ENCODE measurements at places on chromosomes 16 and 17.

GRCh38 chr16:49019081-49019633 lies 262.5 kb downstream of the CBLN1 start:
- no peak for DNase-seq

DNA sequence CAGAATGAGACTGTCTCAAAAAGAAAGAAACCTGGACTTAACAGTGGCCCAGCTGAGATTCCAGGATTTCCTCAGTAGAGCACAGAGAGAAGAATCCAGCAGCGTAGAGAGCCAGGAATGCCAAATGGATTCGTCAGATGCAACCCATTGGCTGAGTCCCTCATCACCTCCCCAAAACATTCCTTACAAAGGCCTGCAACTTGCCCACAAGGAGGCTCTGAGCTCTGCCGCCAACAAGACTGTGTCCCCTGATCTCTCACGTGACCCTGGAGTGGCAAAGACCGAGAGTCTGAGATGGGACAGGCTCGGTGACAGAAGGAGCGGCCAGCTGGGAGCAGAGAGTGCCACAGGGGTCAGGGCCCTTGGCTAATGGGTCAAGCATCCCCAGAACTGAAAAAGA lies 6.9 kb upstream of the CHMP6 start:
- peak; percentile 92 for DNase-seq

- DNase-seq, result no peak
Measured at GRCh38 chr17:27244011-27244410, 49.9 kb upstream of the WSB1 start.

DNA sequence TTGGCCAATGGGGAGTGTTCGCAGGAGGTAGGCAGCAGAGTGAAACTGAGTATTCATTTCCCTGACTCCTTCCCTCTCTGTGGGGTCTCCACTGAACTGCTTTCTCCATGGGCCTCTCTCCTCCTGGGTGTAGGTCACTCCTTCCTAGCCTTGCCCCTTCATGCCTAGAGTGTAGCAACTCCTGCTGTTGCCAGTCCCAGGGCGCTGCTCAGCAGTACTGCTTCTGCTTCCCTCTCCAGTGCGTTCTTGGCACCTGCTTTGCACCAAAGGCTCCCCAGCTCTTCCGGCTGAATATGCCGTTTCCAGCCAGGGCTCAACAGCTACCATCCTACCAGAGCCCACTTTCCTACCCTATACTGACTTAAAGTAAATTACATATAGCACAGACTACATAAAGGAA lies 92.2 kb downstream of the MAF start:
- DNase-seq, result no peak

DNA sequence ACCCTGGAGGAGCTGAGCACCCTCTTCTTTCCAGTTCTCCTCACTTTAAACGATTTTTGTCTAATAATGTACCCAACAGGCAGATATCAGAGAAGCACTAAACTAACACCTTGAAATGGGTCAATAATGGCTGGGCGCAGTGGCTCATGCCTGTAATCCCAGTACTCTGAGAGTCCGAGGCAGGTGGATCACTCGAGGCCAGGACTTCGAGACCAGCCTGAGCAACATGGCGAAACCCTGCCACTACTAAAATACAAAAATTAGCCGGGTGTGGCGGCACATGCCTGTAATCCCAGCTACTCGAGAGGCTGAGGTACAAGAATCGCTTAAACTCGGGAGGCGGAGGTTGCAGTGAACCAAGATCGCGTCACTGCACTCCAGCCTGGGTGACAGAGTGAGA lies 57.4 kb downstream of the ZFHX3 start:
- no peak for DNase-seq

GRCh38 chr16:1089822-1090619 lies 6.0 kb downstream of the C1QTNF8 start:
- DNase-seq, result no peak

DNA sequence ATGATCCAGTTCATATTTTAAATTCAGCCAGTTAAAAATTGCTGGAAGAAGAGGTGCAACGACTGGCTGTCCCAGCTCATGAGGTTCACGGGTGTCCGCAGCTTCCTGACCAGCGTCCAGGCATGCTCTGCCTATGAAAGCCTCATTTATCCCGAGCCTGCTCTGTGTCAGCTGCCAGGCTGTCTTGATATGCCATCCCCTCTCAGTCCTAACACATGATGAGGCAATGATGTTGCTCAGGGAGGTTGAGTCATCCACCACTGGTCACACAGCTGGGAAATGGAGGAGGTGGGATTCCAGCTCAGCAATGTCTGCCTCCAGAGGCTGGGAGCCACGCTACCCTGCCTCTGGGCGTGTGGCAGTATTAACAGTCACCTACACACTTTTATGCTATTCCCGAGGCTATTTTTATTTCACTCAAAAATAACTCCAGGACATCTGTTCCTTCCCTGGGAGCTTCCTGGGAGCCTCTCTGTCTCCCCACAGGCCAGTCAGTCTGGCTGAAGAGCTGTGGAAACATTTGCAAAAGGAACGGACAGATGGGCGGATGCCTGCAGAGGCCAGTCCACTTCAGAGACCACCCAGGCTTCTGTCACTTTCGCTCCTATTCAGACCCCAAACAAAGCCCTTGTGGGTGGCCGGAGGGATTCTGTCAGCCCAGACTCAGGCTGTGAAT lies 22.5 kb downstream of the RAB11FIP4 start:
- peak; percentile 61 for DNase-seq

GRCh38 chr17:61047515-61047914 lies 352.1 kb upstream of the TBX2 start:
- no peak for DNase-seq

- DNase-seq, result peak; percentile 50
Measured at GRCh38 chr16:80527297-80527696, 13.5 kb upstream of the DYNLRB2 start.

DNA sequence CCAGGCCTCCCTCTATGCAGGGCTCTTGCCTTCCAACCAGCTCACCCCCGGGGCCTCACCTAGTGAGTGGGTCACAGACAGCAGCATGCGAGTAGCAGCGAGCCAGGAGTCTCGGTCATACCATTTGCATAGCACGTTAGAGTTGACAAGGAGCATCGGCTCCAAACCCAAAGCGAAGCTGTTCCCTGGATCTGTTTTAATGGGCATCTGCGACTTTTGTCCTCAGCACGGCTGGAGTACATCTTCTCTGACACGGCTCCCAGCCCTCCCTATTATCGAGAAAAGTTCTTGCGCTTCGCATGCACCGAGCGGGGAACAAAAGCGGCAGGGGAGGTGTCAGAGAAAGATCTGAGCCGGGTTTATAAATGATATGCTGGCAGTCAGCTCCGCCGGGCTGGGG lies 253.3 kb downstream of the MAF start:
- DNase-seq, result no peak

GRCh38 chr17:50464736-50465135 lies 3.9 kb downstream of the CHAD start:
- no peak for DNase-seq

DNA sequence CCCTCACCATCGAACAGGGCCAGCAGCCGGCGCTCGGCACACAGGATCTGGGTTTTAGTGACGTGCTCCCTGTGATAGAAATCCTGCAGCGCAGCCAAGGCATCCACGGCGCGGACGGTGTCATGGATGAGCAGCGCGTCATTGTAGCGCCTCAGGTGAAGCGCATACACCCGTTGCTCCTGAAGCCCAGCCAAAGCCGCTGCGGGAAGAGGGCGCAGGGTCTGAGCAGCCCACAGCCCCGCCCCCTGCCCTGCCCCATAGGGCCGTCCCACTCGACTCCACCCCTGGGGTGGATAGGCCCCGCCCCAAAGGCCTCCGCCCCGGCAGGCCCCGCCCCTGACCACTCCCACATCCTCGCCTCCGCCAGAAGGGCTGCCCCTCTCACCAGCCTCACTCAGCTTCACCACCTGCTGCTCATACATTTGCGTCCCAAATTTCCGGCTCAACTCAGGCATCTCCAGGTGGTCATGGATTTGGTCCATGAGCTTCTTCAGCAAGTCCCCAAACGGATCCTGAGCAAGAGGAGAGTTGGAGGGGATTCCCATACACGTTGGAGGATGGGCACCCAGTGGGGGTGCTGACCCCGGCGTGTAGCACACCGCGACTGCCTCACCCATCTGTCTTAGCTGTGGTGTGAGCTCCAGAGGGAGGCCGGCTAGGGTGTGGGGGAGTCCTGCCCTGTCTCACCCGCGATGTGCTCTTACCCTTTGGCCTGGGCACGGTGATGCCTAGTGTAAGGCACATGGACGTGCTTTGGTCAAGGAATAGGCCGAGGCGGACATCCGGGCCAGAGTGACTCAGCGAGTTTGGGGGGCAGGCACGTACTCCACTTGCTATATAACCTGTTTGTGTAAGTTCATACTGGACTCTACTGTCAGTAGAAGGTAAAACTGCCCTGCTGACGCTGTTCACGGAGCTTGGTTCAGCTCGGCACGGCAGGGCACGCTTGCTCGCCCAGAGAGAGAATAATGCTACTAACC lies 4.6 kb downstream of the DHX58 start:
- peak; percentile 58 for DNase-seq

DNA sequence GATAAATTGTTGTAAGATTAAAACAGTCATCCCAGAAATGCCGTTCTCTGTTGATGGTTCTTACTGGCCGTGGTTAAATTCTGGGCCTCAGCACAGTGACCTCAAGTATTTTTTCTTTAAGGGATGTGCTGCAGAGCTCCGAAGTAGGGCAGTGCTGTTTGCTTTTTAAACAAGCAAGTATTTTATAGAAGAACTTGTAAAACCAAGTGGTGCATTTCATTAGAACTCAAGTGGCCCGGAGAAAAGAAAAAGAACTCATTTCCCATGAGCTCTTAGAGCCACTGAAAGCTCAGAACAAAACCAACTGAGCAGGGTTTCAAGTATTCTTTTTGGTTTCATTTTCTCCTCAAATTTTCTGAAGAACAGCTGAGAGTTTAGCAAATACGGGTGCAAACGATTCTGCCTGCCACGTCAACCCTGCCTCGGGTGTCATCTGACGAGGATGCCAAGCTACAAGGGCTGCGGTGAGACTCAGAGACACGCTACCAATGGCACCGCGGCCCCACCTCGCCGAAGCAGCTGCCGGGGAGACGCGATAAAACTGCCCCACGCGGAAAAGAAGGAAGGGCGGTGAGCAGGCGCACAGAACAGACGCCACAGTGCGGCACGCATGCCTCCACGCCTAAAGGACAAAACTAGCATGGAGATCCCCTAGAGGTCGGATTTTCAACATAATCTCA lies 6.3 kb downstream of the LMF1 start:
- no peak for DNase-seq

DNA sequence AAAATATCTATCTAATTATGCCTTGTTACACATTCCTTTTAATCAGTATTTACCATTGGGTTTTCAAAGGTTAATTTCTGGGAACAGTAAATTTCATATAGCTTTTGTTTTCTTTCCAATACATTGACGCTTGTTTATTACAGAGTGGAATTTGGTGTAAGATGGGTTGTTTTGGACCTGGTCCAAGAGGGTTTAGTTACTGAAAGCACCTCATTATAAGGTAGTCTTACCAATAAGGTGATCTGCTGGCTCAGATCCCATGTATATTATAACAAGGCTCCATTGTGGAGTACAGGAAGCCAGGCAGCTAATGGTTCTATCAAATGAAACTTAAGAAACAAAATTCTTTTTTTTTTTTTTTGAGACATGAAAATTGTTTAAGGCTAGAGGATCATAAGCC lies 87.3 kb upstream of the NACA2 start:
- DNase-seq, result no peak

DNA sequence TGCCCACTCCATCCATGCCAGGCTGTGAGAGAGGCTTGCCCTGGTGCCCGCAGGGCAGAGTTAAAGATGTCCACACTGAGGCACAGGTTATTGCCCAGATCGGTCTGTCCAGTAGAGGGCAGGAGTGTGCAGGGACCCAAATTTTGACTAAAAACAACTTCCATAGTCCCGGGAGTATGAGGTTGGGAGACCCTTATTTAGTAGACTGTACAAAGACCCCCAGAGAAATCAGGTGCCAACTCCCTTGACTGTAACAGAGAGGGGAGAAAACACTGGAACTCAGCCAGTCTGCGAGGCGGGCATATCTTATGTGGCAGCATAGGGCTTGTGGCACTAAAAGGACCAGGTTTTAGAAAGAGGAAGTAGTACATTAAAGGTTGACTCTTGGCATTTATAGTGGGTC lies 43.4 kb downstream of the HNF1B start:
- no peak for DNase-seq

- no peak for DNase-seq
Measured at GRCh38 chr16:81495321-81496234, 51.0 kb downstream of the CMIP start.

DNA sequence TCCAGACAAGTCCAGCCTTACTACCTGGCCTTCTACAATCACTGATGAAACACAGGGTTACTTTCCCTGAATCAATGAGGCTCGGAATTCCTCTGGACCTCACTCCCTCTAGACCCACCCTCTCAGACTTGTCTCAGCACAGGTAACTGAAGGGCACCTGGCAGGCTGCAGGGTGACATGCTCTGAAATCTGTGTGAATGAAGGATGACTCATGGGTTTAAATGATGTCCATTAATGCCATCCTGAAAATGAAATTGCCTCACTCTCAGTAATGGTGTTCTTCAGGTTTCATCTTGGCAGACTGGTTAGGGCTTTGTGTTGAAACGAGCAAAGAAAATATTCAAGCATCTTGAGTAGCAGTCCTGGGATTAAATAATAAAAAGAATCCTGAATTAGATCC lies 134.4 kb downstream of the MAF start:
- no peak for DNase-seq

- no peak for DNase-seq
Measured at GRCh38 chr16:51224317-51224716, 73.2 kb upstream of the SALL1 start.

GRCh38 chr17:78202666-78203065 lies 11.4 kb upstream of the BIRC5 start:
- no peak for DNase-seq

GRCh38 chr16:87681981-87682570 lies 79.8 kb downstream of the JPH3 start:
- no peak for DNase-seq

DNA sequence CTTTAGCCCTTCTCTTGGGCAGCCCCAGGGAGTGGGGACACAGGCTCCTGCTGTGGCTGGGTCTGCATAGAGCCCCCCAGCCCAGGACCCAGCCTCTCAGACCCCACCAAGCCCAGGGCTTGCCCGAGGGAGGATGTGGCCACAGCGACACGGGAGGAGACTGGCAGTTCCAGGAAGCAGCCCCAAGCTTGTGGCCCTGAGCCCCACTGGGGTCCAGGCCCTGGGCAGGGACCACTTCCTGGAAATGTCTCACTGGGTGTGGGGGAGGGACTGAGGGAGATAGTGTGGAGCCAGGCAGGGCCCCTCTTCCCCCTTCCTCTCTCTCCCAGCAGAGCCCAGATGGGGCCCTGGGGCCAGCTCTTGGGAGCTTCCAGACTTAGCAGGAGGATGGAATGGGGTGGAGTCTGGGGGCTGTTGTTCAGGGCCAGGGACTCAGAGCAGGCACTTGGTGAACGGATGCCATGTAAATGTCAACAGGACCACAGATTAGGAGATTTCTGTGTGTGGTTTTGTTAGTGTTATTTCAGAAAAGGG lies 35.3 kb downstream of the ADGRG5 start:
- DNase-seq, result no peak

DNA sequence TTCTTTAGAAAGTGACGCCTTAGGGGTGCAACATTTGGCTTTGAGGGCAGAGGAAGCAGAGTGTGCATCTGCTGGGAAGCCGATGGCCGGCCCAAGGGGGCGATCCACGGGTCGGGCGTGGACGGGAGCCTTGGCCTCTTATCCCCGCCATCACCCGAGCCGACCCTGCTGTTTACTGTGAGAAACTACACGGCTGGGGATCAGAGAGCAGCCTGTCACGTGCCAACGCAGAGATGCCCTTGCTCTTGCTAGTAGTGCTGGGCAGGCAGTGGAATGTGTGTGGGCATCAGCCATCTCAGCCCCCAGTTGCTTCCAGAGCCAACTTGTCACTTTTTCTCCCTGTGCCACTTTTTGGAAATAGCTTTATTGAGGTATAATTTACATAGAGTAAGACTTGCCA lies 26.7 kb upstream of the ITGB4 start:
- no peak for DNase-seq

GRCh38 chr17:59456923-59457615 lies 108.3 kb upstream of the DHX40 start:
- DNase-seq, result no peak

All from urothelium cell line (cell line).